ENCODE measurements at places on chromosomes 11 and 22.

DNA sequence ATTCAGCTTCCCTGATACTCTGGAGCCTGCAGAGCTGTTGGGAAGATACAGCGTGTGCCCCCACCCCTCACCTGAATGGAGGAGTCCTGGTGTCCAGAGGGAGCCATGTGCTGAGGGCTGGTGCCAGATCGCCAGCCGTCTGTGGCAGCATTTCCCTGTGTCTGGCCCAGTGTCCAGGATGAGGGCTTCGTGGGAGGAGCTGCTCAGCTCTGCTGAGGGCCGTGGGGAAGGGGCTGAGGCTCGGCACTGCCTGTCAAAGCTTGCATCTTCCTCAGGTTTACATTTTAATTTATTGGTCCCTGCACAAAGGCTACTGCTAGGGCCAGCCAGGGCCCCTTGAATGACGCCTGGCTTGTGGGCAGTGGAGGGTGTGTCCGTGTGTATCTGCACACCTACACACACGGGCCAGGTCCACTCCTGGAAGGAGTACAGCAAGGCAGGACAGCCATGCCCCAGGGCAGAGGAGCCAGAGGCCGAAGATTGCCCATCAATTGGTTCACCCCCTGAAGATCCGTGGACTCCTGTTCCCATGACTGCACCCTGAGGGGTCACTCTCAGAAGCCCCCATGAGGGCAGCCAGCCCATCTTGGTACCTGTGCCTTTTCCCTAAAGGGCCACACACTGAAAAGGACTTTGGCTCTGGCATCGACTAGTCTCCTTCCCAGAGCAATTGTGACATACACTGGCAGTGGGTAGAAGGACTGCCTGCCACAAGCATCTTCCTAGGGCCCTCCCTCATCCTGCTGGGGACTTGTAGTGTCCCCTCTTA lies 107.7 kb upstream of the PARVA start:
- DNase-seq: no peak

DNA sequence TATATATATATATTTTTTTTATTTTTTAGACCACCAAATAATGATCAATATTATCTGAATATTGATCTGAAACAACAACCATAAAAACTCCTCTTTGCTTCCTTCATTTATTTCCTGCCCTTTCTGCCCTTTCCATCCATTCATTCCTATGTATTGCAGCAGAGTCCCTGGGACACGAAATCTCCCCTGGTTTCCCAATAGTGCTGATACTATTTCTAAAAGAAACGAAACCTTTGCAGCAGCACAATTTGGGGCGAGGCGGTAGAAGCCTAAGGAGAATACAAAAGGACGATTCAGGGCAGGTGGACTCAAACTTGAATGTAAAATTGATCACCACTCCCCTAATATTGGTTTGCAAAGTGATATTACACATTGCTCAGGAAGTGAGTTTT lies 16.9 kb upstream of the AMOTL1 start:
- DNase-seq: no peak

- DNase-seq: peak; percentile 42
These were observed 2.5 kb upstream of the ZDHHC8 start for GRCh38 chr22:20128902-20129746.

DNA sequence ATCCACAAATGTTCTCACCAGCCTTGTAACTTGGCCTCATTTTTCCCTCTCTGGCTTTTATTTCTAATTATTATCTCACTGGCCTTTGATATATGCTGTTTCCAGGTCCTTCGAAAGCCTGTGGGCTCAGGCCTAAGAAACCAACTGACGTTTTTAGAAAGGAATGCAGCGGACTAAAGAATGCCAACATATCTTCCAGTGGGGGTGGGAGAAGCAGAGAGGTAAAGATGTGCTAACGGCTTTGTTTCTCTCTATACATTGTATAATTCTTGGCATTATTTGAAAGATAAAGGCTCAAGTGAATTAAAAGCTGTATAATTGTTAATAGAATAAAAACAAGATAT lies 28.2 kb downstream of the OR6Q1 start:
- no peak for DNase-seq

Data from activated gamma-delta T cell treated with Interleukin-2 at 50 U/mL for 16 hours (primary cell).